ENCODE measurements at places on chromosomes 2 and 18.

GRCh38 chr2:25165992-25166875, 2.1 kb downstream of the POMC start:
- peak; percentile 69 for DNase-seq

- DNase-seq, result no peak
Observed at GRCh38 chr2:75565472-75566462, 5.0 kb upstream of the EVA1A start.

DNA sequence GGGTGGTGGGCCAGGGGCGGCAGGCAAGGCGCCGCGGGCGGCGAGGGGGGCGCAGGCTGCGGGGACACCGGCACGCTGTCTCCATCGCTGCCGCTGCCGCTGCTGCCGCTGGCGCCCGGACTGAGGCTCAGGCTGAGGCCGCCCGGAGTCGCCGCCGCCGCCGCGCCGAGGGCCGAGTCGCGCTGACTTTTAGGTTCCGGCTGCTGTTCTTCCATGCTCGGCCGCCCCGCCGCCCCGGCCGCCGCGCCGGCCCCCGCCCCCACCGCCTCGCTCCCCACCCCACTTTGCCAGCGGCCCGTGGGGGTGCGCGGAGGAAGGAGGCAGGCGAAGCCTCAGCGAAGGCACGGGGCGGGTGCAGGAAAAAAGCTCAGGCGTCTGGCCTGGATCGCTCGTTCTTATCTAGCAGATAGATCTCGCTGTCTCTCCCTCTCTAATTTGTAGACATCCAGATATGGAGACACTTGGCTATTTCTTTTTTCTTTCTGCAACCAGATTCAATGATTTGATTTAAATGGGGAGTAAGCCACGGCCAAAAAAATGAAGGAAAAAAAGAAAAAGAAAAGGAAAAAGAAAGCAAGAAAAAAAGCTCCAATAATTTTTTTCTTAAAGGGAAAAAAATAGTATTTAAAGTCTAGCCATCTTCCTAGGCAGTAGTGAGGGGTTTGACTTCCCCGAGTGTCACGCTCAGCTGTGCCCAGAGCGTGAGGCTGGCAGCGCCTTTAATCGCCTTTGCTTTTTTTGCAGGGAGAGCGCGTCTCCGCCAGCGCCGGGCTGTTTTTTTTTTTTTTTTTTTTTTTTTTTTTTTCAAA, at the start of gene EN1:
TSS of gene EN1 (minus strand) at position 696 of the 809 bp plus-strand sequence. CDS start at position 215, 481 bp downstream.
- no peak for DNase-seq

DNA sequence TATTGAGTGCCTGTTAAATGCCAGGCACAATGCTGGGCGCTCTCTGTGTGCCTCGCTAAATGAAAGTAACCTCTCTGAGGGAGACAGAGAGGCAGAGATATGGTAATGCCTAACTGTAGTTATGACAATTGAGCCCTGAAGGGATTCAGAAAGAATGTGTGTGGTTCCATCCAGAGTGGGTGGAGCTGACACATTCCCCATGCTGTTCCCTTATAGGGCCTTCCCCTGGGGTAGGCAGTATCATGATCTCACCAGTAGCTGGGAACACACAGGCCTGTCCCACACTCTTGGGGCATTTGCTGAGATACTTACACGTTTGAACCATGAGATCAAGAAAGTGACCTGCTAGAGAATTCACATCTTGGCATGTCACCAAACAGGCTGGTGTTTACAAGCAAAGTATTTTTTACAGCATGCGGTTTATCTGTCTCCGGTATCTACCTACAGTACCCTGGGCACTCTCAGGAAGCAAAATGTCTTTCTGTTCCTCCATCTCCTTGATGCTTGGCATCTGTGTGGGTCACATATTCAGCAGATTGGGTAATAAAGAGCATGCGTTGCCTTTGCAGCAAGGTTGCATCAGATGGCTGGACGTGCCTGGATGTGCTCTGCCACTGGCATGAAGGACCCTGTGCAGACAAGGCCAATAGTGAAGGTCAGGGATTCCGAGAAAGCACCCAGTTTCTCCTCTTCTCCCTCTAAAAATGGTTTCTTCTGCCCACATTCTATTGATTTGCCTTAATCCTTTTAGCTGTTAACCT, 9.4 kb downstream of the CTIF start:
- no peak for DNase-seq

GRCh38 chr2:67522148-67522547, 125.0 kb downstream of the ETAA1 start:
- DNase-seq, result no peak

DNA sequence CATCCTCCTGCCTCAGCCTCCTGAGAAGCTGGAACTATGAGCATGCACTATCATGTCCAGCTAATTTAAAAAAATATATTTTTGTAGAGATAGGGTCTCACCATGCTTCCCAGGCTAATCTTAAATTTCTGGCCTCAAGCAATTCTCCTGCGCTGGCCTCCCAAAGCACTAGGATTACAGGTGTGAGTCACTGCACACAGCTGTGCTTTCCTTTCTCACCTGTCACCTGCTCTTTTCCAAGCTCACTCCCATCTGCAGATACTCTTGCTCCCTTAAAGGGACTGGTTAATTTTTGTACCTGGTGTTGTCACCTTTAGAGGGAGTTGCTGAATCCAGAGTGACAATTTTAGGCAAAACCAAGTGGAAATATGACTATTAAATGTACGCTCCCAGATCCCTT, 178.2 kb downstream of the LOXHD1 start:
- DNase-seq, result no peak

GRCh38 chr2:216222650-216223352, 113.7 kb downstream of the XRCC5 start:
- no peak for DNase-seq

- DNase-seq, result no peak
Observed at GRCh38 chr2:164714471-164714870, 93.2 kb upstream of the GRB14 start.

DNA sequence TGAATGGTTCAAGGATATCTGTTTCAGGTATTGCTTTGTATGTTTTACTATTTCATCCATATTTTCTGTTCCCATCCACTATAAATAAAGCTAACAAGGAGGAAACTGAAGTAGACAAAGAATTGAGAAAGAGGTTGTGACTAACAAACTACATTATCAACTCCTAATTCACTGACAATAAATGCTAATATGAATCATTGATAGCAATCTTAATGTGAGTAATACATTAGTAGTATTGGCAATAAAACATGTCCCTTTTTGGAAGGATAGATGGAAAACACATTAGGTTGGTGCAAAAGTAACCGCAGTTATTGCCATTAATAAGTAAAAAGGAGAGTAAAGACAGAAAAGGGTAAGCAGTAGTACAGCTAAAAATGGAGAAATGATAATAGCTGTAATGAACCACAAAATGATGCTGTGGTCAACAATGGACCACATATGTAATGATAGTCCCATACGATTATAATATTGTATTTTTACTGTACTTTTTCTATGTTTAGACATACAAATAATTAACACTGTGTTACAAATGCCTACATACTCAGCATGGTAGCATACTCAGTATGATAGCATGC, 104.7 kb downstream of the THADA start:
- DNase-seq, result no peak
